ENCODE measurements at places on chromosomes 1 and 21.

- no peak for DNase-seq
These were observed 27.5 kb downstream of the SERTAD4 start for GRCh38 chr1:210260096-210260495.

DNA sequence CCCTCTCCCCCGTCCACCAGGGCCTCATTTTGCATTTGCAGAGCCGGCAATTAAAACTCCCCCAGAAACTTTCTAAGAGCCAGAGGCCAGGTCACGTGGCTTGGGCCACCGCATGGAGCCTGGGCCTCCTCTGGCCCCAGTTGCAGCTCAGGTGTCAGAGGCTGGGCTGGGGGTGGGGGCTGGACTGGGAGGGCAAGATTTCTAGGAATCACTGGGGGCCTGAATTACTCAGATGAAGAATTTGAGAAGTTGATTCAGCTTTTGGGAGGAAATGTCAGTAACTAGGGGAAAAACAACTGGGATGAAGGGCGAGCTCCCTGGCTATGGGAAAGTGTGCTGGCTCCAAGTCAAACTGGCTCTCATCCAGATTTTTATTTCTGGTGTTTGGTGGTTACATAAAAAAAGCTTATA is 151.0 kb downstream of the CDC7 start:
- DNase-seq, result no peak

DNA sequence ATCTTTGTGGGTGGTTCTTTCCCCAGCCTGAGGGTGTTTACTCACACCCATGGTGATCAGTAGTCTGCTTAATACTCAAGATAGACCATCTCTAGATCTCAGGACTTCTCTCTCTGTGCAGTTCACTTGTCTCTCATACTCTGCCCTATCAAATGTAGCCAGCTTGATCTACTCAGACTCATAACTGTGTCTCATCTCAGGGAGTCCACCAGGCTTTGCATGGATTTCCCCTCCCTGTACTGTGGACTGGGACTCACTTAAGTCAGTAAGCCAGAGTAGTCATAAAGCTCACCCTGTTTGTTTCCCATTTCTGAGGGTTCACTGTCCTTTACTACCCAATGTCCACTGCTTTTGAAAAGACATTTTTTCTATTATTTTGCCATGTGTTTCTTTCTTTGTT is 41.8 kb downstream of the LYPLAL1 start:
- DNase-seq, result no peak

DNA sequence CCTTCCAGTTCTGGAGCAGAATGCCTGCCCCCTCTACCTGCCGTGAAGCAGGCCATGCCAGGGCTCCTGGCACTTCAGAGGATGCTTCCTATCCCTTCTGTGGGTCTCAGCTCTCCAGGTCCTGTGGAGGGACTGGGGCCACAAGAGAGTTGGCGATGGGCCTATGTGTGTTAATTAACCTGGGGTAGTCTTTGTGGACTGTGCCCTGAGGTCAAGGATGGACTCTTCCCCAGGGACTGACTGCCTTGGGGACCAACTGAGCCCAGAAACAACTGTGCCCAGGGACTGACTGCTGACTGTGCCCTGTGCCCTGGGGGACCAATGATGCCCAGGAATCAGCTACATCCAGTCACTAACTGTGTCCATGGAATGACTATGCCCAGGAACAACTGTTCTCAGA is 37.5 kb upstream of the POU3F1 start:
- no peak for DNase-seq

DNA sequence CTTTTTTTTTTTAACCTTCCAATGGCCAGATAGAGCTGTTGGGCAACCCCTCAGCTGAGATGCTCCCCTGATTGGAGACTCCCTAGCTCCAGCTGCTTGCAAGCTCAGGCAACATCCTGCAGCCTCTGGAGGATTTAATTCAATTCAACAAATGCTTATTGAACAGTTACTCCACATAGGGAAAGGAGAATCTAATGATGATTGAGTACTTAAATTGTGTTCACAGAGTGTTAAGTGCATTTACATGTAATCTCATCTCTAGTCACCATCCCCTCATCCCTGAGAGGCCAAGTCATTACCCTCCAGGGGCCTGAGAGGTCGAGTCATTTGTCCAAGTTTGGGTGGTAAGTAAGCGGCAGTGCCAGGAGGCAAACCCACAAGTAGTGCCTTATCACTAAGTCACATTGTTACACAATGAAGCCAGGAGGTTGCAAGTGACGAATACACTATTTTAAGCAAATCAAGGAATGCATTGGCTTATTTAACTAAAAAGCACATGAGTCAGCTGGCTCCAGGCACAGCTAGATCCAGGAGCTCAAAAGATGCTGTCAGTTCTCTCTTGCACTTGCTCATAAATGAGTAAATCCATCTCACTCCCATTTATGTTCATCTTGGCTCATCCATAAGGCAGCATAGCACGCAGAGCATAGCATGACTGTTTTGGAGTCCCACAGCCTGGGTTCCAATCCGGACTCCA is 64.3 kb downstream of the OPTC start:
- no peak for DNase-seq

All from activated T-cell treated with anti-CD3 and anti-CD28 coated beads for 1 hour (primary cell).